ENCODE measurements at places on chromosomes 16 and 17. TPM values are rescaled to one million over a fixed set of nuclear protein-coding genes. Genes with fewer than 3 reads are reported as not detected.

Gene KRTAP2-1
- polyA plus RNA-seq: not detected

Gene CCNF
- polyA plus RNA-seq: 13.2 TPM

Gene ODAD4
- polyA plus RNA-seq: 5.7 TPM

Gene KRTAP4-5
- not detected for polyA plus RNA-seq

Gene HOXB2
- 25.9 TPM for polyA plus RNA-seq

Gene RNF222
- polyA plus RNA-seq: 0.07 TPM

Gene CIBAR2
- polyA plus RNA-seq: 9.8 TPM

Gene CLDN9
- polyA plus RNA-seq: 7.1 TPM

Gene TBC1D28
- polyA plus RNA-seq: 0.21 TPM

Gene PPP1R27
- 0.17 TPM for polyA plus RNA-seq

Gene FOXF1
- polyA plus RNA-seq: 47.5 TPM

Gene PROCA1
- polyA plus RNA-seq: 5.7 TPM

Gene IRF8
- polyA plus RNA-seq: 12.9 TPM

Gene HP
- 1.5 TPM for polyA plus RNA-seq

Gene MT1A
- polyA plus RNA-seq: not detected

Gene SHMT1
- polyA plus RNA-seq: 24.2 TPM

Gene TSC2
- polyA plus RNA-seq: 100 TPM

Gene KRT27
- not detected for polyA plus RNA-seq

Gene POLR2C
- 83.2 TPM for polyA plus RNA-seq

Gene LGALS9B
- 0.30 TPM for polyA plus RNA-seq

Data from right lung (tissue), 10 donors.